ENCODE measurements at places on chromosomes 5 and 9.

DNA sequence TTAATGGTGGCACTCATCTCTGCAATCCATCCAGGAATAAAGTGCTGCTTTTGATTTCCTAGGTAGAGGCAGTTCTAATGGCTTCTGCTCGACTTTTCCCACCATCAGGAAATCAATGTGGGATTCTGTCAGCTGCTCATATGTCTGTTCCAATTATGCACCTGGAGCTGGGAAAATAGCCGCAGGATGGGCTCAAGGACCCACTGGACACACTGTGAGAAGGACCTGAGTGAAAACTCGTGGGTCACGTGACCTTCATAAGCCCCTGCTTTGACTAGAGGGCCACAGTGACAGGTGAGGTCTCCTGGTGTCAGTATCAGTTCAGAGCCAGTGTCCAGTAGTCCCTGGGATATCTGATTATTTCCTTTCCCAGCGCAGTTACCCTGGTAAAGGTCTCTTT lies 17.9 kb upstream of the PTGES start:
- no peak for DNase-seq

GRCh38 chr9:91960367-91960766 lies 10.3 kb upstream of the ROR2 start:
- DNase-seq: no peak

GRCh38 chr9:117929868-117930267 lies 225.7 kb downstream of the TLR4 start:
- DNase-seq: no peak

DNA sequence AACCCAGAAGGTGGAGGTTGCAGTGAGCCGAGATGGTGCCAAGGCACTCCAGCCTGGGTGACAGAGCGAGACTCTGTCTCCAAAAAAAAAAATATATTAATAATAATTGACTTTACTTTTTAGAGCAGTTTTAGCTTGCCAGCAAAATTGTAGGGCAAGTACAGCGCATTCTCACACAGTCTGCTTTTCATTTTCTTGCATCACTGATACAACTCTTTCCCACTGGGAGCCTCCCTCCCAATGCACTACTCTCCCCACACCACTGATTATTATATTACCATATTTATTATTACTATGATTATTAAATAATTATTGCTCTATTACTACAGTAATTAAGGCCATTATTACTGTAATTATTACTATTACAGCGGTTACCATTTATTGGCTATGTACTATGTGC lies 212.8 kb downstream of the GNA14 start:
- DNase-seq: no peak

DNA sequence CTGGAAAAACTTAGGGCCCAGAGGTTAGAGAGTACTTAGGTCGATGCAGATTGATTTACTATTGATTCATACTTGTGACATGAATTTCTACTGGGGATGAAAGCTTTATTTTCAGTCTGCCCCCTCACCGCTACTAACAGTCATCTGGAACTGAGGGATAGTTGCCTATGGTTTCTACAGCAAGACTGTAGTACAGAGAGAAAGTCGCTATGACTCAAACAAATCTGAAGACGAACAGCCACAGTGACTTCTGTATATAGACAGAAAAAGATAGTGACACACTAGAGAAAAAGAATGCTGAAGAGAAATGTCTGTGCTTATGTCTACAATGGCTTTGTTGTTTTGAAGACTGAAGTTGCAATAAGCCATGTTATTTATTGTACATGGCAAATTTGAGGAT lies 17.3 kb downstream of the OR13D1 start:
- no peak for DNase-seq

DNA sequence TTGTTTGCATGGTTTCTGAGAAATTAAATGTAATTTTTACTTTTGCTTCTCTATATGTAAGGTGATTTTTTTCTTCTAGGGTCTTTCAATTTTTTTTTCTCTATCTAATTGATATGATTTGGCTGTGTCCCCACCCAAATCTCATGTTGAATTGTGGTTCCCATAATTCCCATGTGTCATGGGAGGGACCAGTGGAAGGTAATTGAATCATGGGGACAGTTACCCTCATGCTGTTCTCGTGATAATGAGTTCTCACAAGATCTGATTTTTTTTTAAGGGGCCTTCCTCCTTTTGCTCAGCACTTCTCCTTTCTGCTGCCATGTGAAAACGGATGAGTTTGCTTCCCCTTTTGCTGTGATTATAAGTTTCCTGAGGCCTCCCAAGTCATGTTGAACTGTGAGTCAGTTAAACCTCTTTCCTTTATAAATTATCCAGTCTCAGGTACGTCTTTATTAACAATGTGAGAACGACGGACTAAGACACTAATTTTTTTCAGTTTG lies 150.8 kb downstream of the MTRR start:
- DNase-seq: no peak

- DNase-seq: no peak
These were observed 831.8 kb downstream of the TAF11L14 start for GRCh38 chr5:18465833-18466681.

DNA sequence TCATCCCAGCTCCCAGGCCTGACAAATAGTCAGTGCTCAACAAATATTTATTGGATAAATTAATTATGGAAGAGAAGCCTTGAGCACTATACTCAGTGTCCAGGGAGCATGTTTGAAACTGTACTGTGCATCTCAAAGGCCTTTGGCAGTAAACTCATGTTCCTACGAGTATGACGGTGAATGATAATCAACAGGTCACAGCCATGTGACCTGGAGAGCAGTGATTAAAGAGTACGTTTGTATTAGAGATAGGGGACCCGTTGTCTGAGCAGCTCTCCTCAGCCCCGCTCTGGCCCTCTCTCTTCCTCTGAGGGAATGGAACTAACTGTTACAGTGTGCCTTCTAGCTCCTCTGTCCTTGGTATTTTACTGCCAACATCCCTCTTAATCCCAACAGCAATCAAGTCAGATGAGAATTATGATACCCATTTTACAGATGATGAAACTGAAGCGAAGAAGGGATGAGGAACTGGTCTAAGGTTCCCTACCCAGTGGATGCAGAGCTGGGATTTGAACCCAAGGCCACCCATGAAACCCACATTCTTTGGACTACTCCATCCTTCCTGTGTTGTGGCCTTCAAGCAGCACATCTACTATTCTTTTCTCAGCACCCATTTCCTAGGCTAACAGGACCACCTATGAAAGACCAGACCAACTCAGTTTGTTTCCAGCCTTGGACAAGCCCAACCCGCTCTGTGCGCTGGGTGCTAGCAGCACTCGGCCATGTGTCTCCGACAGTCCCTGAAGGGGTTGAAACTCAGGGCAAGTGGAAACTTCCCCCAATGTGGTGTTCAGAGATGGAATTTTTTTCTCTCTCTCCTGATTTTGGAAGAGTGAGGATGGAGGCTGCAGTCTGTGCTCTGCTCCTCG lies 34.9 kb downstream of the SPRY4 start:
- no peak for DNase-seq

- DNase-seq: no peak
These were observed 593.6 kb downstream of the BNC2 start for GRCh38 chr9:16276866-16277265.

- no peak for DNase-seq
These were observed 13.7 kb downstream of the RNU6ATAC start for GRCh38 chr9:134150557-134151214.

DNA sequence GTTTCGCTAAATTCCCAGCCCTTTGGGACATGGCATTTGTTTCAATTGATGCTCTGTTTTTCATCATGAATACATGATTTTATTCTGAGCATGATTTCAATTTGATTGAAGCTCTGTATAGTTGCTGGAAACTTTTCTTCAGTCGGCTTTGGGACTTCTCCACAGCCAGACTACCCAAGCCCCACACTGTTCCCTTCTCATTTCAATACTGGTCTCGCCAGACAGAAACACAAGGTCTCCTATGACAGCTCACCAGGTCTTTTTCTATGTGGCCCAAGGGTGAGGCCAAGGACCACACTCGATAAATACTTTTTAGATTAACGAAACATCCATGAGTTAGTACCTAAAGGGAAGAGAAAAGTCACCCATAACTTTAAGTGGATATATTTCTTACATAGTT lies 132.2 kb downstream of the ARL15 start:
- no peak for DNase-seq

All from stimulated activated CD8-positive, alpha-beta memory T cell treated with anti-CD3 and anti-CD28 coated beads, Interleukin-4, amount 100 ng/mL, for 4 hours (primary cell).